ENCODE measurements at places on chromosomes 2 and 18.

GRCh38 chr18:46152808-46153617 lies 48.8 kb downstream of the HAUS1 start:
- DNase-seq = no peak

GRCh38 chr2:100272841-100273329 lies 49.4 kb downstream of the LONRF2 start:
- DNase-seq = peak; percentile 47

GRCh38 chr2:17793296-17793695 lies 23.0 kb upstream of the MSGN1 start:
- no peak for DNase-seq

DNA sequence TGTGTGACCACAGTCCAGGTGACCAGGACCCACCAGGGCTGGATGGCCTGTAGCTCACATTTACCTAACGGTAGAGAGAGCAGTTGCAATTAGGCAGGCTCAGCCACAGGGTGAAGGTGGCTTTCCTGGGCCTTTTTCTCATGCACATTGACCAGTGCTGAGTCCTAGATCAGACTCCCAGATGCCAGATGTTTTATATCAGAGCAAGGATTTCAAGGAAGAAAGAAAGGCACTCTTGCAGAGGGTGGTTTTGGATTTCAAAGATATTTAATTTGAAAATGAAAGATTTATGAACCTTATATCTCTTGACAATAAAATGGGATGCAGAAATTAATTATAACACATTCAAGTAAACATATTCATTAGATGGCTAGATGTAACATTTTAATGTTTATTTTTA lies 694.2 kb upstream of the GYPC start:
- no peak for DNase-seq

GRCh38 chr2:16613539-16614011 lies 52.1 kb downstream of the CYRIA start:
- no peak for DNase-seq

DNA sequence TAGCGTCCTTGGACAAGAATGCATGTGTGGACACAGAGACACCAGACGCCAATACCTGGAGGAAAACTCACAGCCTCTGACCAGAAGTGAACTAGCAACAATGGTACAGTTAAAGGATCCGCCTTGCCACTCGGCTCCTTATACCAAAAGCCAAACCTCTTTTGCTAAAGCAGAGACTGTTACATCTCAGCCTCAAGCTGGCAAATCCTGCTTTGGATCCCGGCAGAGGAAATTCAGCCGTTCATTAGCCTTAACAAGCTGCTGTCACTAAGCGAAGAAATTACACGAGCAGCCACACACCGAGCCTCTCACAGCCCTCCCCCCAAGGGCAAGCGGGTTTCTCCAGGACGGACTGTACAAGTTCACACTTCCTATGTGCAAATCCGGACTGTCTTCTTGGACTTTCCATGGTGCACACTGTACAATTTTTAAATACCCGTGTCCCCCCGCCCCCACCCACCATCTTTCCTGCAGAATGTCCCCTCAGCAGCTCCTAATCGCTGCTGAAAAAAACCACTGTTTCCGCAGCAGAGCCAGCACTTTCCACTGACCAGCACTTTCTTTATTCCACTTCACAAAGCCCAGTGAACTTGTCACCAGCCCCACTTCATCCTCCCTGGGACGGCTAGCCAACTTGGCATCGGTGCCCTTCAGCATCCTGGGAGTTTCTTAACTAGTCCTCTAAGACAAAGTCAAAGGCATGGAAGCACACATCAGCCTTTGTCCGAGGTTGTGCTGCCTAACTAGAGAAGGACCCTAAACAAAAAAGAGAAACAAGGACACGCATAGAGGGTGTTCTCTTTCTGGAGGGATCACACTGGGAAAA lies 1.5 kb downstream of the KLF7 start:
- DNase-seq = no peak

DNA sequence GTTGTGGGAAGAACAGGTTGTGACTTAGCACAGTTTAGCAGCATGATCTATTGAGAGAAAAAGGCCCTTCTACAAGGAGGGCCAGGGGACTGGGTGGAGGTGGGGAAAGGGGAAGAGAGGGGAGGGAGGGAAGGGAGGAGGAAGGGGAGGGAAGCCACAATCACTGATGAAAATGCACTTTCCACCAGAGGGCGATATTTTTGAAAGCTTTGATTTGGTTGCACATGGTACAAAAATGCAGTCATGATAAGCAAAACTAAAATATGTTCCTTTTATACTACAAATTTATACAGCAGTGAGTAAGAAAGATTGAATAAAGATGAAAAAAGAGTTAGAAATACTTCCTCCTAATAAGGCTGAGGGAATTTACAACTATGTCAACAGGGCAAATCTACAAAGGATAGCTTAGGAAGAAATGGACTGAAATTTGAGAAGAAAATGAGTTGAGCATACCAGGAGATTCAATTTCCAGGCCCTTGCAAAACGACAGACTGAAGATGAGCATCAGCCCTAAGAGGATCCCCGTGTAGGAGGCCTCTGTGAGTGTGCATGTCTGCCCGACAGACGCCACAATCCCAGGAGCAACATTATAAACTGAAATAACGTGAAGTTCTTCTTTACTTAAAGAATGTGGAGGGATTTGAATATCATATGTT lies 17.2 kb downstream of the SH3YL1 start:
- DNase-seq = no peak

GRCh38 chr2:111050701-111051376 lies 69.9 kb upstream of the BCL2L11 start:
- no peak for DNase-seq

GRCh38 chr18:5318061-5318700 lies 22.7 kb upstream of the ZBTB14 start:
- DNase-seq = no peak

- no peak for DNase-seq
Observed at GRCh38 chr2:75986617-75987016, 275.9 kb upstream of the GCFC2 start.

GRCh38 chr18:71797554-71797953 lies 746.6 kb downstream of the CBLN2 start:
- no peak for DNase-seq

- DNase-seq = no peak
Observed at GRCh38 chr2:119086327-119086726, 72.2 kb downstream of the C1QL2 start.

DNA sequence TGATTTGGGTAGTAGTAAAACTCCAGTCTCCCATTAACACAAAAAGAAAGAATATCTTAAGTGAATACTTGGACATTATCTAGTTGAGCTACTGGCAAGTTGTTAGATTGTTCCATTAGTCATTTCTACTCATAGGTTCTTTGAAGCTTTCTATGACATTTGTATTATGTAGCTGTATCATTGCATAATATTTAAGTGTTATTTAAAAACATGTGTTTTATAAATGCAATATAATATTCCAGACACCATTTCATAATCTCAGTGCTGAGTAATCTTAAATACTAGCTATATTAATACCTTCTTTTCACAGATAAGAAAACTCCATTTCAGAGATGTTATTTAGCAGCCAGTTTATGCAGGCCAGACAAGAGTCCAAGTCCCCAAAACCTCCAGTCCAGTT lies 271.9 kb downstream of the NCKAP5 start:
- DNase-seq = no peak

DNA sequence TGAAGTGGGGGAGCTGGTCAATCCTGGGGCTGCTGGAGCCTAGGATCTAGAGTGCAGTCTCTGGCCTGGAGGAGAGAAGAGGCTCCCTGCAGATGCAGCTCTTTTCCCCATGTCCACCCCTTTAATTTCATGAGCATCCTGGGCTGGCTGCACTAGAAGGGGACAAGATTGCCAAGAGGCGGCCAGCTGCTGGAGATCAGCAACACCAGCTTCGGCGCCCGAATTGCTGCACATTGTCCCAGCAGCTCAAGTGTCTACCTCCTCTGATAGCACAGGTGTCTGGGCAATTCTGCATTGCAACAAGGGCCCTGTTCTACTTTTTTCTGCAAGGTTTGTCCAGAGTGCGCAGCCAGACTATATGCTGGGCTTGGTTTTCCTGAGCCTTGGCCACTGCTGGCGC lies 125.7 kb downstream of the AGAP1 start:
- no peak for DNase-seq

DNA sequence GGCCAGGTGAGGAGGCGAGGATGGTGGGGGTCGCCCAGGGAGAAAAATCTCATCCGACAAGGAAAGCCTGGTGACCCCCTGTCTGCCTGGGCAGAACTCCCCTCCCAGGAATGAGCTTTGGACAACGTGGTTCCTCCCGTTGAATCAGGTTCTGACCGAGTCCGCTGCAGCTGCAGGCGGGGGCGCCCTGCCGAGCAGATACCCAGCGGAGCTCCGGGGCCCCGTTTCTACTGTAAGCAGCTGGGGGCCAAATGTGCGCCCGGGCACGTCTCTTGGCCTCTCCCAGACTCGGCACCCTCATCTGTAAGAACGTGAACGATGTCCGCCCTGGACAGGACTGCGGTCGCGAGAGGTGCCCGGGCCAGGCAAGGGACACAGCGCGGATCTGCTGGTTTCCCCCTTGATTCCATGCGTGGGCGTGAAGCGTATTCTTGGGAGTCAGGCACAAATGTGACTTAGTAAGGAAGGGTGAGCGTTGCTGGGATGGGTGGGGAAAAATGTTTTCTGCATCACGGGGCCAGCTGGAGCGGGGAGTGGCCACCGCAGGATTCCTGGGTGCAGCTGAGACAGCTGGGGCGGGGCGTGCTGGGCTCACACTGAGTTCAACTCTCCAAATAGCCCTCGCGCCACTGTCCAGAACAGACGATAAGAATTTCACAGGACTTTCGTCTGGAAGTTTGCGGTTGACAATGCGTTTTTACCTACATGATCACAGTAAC lies 20.2 kb upstream of the TUBB6 start:
- peak; percentile 90 for DNase-seq

DNA sequence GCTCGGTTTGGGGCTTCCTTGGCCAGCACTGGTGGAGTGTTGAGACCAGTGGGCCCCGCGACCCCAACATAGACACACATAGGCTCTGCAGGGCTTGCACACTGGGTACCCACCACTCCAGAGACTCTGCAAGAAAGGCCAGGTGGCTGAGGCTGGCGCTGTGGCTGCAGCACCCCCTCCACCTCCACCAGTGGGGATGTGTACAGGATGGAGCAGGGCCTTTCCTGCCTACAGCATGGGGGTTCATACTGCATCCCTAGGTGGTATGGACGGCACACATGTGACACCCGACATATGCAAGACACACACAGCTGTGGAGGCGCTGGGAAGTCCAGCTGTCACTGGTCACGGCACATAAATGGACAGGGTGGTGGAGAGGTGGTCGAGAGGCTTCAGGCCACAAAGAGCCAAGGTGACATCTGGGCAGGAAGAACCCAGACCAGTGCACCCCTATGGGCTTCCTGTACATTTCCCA lies 1.3 kb downstream of the RNPEPL1 start:
- no peak for DNase-seq

DNA sequence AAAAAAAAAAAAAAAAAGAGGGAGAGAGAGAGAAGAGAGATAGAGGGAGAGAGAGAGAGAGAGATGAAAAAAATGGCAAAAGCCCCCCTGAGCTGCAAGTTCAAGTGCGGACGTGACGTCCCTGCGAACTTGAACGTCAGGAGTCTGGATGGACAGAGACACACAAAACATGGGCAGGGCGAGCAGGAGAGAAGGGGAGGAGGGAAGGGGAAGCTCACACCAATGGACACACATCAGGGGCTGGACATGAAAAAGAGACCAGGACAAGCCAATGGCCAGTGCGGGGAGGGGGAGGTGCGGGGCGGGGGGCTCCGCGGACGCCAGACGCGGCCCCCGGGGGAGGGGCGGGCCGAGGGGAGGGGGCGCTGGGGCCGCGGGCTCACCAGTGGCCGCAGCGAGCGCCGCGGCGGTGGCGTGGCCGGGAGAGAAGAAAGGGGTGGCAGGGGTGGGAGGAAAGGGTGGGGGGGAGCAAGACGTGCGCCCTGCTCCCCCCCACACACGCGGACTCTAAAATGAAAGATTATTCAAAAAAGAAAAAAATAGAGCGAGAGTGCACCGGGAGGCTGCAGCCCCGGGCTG lies at the start of gene BCL11A:
BCL11A (minus strand) TSS at position 160 of the 579 bp plus-strand sequence. CDS start 384 bp downstream, outside the sequence.
- DNase-seq = no peak

DNA sequence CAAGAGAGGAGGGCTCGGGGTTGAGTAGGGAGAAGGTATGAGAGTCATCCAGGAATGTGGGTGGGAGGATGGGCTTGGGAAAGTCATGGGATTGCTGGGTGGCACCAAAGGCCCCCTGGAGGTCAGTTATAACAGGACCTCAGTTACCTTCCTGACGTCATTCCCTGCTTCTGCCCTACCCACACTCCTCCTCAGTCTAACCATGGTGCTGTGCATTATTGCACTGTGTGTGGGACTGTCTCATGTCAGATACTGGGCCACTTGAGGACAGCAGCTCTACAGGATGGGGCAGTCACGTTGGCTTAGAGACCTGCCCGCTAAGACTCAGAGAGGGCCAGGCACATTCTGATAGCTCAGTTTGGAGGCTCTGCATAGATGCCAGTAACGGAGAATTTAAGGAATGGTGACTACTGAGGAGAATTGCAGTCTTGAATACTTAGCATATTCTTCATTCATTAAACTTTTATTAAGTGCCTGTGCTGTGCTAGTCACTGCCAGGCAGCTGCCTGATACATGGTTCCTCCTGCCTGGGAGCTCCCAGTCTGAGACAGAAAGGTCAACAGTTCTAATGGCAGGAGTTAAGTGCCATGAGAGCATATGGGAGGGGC lies 90.5 kb downstream of the LAMA3 start:
- no peak for DNase-seq

DNA sequence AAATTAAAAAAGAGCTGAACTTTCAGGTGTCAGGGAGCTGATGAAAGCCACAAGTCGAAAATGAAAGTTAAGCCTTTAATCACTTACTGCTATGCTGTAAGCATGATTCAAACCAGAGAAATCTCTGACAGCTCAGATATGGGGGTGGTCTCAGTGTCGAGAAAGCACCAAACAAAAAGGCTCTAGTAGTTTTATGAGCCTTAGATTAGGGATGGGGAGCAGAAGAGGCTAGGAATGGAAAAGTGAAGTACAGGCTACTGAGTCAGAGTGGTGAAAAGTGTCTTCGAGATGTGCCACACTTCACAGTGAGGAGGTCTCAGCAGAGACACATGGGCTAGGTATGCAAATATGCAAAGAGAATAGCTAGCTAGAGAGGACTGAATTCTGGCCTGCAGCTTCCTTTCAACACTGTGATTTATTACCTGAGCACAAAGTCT lies 482.2 kb downstream of the SPAG16 start:
- DNase-seq = no peak
